ENCODE measurements at places on chromosomes 3 and 15.

GRCh38 chr3:14389166-14389606, 13.2 kb upstream of the SLC6A6 start:
- DNase-seq = no peak

GRCh38 chr3:59688636-59689035, 638.8 kb upstream of the CFAP20DC start:
- DNase-seq = no peak

- DNase-seq = no peak
Measured at GRCh38 chr3:48268936-48269561, 28.1 kb downstream of the ZNF589 start.

GRCh38 chr3:9254764-9255163, 5.3 kb upstream of the SRGAP3 start:
- DNase-seq = no peak

DNA sequence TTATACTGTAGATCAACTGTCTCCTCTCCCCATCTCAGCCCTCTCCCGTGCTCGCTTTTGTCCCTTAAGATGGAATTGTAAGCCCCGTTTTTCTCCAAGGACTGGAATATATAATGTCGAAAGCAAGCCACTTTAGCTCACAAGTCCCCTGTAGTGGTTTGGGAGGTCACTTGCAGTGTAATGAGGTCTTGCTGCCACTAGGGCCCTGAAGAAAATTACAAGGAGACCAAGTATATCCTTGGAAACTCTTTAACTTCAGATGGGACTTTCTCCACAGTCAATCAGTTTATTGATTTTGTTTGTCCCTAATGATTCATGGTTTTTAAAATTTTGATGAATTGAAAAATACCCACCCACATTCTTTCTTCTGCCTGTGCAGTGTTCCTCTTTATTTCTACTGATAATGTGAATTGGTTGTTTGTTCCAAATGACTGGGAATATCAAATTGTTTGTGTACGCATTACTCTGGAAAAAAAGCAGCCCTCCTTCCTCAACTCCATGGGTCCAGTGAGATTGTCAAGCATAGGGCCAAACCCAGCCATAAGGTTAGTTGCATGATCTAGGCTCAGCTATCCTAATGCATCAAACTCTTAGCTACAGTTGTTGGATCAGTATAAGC, 294.8 kb downstream of the MCTP2 start:
- DNase-seq = no peak

- no peak for DNase-seq
Measured at GRCh38 chr15:80317389-80318182, 65.6 kb upstream of the CTXND1 start.

- no peak for DNase-seq
Measured at GRCh38 chr15:68888419-68888818, 41.9 kb upstream of the SPESP1 start.

DNA sequence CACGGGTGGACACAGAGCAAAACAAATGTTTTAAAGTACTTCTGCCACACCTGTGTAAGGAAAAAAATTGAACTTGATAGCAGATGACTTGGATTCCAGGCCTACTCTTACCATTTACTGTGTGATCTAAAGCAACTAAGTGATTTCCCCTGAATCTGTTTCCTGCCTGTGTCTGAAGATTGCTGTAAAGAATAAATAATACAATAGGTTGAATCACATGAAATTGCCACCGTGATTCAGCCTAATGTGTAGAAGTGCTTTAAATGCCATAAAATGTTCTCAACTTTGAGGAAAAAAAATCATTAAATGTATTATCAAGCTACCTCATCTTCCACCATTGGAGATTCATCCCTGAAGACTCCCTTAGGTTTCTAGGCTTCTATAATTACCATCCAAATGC, 27.6 kb upstream of the NUDT16 start:
- DNase-seq = no peak

GRCh38 chr3:72661115-72661457, 187.2 kb downstream of the SHQ1 start:
- DNase-seq = no peak

DNA sequence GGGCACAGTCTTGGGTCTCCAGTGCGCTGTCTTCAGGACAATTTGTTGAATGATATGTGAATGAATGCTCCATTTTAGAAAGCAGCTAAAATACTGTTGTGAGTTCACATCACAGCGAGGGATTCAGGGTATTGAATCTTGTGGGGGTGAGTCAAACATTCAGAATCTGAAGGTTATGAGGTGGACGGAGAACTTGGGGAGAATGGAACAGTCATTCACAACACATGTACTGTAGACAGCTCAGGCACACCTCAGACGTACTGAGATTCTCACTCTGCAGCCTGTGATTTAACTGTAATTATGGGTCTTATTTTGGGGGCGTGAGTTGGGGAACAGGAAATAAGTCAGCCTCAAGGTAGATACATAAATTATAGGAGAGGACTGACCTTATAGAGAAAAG, 13.9 kb downstream of the CRYBG3 start:
- DNase-seq = no peak

DNA sequence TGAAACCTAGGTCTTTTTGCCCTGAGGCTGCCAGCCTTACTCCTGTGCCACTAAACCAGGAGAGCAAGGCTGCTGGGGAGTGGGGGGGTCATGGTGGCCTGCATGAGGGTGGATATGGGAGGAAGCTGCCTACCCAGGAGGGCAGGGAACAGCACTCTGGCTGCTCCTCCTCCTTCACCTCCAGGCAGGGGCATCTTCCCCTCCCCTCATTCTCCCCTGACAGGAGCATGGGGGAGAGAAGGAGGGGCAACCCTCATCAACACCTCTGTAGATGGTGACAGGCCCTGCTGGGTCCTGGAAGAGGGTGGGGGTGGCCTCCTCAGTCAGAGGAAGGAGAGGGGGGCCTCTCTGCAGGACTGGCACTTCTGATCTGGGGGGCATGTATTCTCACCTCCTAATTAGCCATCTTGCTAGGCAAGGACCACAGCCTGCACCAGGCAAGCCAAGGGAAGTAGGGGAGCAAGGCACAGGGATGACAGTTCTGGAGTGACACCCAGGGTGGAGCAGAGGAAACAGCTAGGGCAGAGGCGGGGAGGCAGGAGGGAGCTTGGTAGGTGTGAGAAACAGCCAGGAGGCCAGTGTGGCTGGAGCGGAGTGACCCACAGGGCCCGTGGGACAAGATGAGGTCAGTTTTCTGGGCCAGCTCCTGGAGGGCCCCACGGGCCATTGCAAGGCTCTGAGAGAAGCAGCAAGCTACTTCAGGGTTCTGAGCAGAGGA, 4.9 kb downstream of the CCDC33 start:
- DNase-seq = no peak

DNA sequence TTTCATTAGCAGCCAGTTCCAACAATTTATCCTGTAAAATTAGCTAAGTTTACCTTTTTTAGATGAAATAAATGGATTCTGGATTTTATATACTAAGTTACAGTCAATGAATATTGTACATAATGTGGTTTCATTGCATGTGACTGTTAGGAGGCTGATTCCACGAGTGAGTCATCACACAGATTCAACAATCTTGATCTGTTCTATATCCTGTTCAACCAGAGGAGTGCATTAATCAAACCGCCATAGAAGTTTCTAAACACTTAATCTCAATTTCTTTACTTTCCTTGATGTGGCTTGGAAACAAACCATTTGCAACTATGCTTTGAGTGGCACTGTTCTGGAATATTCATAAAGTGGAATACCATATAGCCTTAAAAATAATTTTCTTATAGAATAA, 15.3 kb downstream of the DNAJC13 start:
- no peak for DNase-seq

GRCh38 chr3:55646121-55646520, 159.0 kb upstream of the WNT5A start:
- DNase-seq = no peak

DNA sequence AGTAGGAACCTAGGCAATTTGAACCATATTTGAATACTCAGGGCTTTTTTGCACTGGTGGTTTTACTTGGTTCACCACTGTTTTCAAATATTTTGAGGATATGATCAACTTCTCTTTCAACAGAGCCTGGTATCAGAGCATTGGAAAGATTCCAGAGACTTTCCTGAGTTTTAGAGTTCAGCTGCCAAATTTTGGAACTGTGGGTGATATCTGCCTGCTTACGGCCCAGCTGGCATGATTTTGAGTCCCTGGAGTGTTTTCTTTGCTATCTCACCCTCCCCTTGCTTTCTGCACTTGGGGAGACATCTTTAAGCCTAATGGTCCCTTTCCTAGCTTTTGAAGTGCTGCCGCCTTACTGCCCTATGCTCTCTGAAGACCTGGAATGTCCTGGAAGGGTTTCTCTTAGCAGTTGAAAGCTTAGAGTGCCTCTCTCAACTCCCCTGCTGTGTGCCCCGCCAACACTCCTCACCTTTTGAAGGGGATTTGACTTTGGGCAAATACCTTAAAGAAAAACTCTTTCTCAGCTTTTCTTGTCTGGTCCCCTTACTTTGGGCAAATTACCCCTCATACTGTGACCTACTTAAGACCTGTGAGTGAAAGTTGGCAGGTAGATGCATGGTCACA, 539.1 kb downstream of the MFSD1 start:
- no peak for DNase-seq

GRCh38 chr3:42683875-42684598, 1.3 kb upstream of the KLHL40 start:
- DNase-seq = no peak

DNA sequence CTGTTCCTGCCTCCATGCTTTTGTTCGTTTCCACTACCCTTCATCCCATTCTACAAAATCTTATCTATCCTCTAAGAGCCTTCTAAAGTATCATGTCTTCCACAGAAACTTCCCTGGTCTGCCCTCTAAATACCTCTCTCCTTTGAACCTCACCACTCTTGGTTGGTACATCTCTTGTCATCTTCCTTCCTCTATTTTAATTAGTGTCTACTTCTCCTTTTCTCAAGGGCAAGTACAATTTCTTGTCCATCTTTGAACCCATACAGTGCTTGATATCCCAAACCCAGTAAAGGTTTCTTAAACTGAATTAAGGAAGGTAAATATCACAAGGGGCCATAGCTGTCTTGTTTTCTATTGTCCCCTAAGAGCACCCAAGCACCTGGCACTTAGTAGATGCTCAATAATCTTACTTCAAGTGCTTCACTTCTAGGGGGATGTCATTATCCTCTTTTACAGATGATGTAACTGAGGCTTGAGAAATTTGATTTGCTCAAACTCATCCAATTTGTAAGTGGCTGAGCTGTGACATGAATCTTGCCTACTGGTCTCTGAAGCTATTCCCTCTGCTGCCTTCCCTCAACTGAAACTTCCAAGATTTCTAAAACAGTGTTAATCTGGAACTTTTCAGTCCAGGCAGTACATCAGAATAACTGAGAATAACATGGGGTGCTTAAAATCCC, 2.6 kb upstream of the DAPK2 start:
- no peak for DNase-seq

DNA sequence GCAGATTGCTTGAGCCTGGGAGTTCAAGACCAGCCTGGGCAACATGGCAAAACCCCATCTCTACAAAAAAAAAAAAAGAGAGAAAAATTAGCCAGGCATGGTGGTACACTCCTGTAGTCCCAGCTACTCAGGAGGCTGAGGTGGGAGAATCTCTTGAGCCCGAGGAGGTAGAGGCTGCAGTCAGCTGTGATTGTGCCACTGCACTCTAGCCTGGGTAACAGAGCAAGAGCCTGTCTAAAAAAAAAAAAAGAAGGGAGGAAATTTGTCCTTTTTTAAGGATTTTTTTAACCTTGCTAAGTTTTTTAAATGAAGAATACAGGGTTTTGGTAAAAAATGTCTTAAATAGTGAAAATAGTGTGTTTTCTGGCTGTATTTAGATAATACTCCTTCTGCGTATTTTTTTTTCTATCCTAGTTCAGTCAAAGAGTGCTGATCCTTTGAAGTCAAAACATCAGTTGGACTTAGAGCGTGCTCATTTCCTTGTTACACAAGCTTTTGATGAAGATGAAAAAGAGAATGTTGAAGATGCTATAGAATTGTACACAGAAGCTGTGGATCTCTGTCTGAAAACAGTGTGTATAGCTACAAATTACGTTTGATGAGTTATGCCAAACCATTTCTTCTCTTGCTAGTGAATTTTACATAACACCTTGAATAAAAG, 11.1 kb downstream of the CAPN7 start:
- no peak for DNase-seq

GRCh38 chr15:32646291-32646690, 4.8 kb downstream of the SCG5 start:
- DNase-seq = peak; percentile 34

DNA sequence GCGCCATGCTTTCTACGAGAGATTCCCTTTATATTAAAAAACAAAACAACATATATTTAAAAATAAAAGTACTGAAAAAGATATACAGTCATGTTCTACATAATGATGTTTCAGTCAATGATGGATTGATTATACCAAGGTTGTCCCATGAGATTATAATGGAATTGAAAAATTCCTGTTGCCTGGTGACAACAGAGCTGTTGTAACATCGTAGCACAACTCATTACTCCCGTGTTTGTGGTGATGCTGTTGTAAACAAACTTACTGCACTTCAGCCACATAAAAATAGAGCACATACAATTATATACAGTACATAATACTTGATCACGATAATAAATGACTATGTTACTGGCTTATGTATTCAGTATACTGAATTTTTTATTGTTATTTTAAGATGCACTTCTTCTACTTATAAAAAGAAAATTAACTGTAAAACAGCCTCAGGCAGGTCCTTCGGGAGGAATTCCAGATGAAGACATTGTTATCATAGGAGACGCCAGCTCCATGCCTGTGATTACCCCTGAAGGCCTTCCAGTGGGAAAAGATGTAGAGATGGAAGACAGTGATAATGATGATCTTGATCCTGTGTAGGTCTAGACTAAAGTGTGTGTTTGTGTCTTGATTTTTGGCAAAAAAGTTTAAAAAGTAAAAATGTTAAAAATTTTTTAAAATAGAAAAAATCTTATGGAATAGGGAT, 11.7 kb downstream of the CCR1 start:
- no peak for DNase-seq

- DNase-seq = no peak
Measured at GRCh38 chr3:129937717-129938116, 36.8 kb upstream of the TRH start.

GRCh38 chr3:52983336-52983807, 62.5 kb downstream of the SFMBT1 start:
- DNase-seq = no peak

- DNase-seq = no peak
Measured at GRCh38 chr3:182342252-182342651, 451.1 kb upstream of the ATP11B start.

GRCh38 chr3:130759692-130760338, 13.2 kb upstream of the PIK3R4 start:
- peak; percentile 19 for DNase-seq

Measured in NCI-H1417 treated with DMSO at 0.1 percent for 48 hours (cell line).